ENCODE measurements at places on chromosomes 13 and 19.
A peak's percentile ranks its signal among the peaks of the same experiment; 100 is the strongest.

DNA sequence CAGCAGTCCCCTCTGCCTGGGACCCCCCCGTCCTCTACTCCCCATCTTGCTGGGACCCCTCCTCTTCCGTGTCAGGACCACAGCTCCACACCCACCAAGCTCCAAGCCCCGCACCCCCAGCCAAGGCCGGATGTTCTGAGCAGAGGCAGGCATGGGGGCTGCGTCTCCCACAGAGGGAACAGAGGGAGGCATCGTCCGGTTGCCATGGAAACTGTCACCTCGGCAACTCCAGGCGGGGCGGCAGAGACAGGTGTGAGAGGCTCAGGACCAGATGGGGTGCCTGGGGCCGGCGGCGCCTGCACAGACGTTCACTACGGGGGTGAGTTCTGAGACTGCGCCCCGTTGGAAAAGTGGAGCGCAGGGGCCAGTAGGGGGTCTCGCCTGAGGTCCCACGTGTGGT is 5.4 kb downstream of the RNU6-9 start:
- DNase-seq, result no peak

DNA sequence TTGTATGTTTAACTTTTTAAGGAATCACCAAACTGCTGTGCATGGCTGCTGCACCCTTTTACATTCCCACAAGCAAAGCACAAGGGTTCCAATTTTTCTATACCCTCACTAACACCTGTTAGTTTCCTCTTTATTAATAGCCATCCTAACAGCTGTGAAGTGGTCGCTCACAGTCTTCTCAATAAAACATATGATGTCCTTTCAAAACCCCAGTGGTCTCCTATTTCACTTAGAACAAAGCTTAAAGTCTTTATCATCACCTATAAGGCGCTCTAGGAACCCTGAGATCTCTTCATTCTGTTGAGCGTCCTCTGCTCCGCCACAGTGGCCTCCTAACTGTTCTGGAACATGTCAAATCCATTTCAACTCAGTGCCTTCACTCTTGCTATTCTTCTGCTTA is 400.5 kb downstream of the KLF12 start:
- DNase-seq, result no peak

DNA sequence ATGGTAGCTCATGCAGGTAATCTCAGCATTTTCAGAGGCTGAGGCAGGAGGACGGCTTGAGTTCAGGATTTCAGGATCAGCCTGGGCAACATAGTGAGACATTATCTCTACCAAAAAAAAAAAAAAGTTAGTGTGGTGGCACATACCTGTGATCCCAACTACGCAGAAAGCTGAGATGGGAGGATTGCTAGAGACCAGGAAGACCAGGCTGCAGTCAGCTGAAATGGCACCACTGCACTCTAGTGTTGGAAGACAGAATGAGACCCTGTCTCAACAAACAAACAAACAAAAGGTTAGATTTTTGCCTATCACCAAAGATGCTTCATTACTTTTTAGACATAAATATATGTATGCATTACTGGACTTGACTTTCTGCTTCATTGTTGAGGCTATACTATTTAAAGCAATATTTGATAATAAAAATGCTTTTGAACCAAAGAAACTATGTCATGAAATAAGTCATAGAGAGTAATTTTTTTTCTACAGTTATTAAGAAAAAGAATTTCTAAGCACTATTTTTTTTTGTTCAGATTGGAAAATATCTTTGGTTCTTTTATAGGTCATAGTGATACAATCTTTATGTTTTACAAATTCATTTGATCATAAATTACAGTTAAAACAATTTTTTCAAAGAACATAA is 1180.1 kb upstream of the ATXN8OS start:
- no peak for DNase-seq

GRCh38 chr19:34722353-34722752 is 11.7 kb upstream of the ZNF181 start:
- DNase-seq, result no peak

- DNase-seq, result no peak
These were observed 4.2 kb upstream of the AP1M1 start for GRCh38 chr19:16193466-16193865.

- DNase-seq, result no peak
These were observed 19.8 kb downstream of the WDR87 start for GRCh38 chr19:37886571-37886970.

DNA sequence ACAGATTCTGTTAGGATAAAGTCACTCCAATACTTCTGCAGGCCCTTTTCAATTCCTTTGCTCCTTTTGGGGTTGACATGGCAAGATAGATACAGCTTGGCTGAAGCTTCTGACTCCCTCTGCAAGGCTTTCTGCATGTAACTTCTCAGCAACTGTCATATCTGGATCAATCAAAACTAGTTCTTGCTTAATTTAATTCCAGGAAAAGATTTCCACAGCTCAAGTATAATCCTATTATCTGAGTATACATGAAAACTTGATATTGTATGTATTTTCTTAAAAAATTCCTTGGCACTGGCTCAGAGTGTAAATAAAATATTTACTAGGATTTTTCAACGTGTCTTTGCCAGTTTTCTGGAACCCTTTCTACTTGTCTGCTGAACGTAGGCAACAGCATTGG is 109.6 kb downstream of the STARD13 start:
- no peak for DNase-seq

GRCh38 chr19:31274251-31275067 is 74.8 kb downstream of the TSHZ3 start:
- DNase-seq, result no peak

DNA sequence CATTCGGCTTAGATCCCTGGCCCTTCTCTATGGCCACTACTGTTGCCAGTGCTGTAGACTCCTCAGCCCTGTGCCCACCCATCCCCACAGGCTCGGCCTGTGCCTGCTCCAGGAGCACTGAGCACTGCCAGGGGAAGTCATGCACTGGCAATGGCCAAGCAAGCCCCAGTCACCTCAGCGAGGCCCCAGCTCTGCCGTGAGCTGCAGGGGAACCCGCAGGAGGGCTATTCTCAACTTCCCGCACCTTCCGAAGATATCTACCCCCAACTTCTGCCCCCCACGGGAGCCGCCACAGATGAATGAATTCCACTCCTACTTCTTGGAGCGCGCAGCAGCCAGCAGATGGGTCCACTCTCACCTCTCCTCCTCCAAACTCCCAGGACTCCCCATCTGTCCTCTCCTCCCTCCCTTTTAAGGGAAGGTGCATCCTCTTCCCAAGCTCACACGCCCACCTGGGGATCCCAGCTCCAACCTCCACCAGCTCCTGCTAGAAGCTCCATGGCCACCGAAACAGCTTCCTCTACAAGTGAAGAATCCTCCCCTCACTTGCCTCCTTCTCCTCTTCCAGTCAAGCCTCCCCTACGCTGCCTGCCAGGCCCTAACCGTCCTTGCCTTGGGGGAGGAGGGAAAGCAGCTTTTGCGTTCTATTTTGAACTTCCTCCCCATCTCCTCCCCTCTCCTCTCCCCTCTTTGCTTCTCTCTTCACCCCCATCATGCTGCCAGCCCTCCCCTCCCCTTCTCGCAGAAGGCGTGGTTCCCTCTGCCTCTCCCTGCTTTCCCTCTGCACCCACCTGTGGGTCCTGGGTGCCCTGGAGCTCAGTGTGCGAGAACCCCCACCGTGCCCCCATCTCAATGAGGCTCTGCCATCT is 52.2 kb downstream of the PEPD start:
- no peak for DNase-seq

DNA sequence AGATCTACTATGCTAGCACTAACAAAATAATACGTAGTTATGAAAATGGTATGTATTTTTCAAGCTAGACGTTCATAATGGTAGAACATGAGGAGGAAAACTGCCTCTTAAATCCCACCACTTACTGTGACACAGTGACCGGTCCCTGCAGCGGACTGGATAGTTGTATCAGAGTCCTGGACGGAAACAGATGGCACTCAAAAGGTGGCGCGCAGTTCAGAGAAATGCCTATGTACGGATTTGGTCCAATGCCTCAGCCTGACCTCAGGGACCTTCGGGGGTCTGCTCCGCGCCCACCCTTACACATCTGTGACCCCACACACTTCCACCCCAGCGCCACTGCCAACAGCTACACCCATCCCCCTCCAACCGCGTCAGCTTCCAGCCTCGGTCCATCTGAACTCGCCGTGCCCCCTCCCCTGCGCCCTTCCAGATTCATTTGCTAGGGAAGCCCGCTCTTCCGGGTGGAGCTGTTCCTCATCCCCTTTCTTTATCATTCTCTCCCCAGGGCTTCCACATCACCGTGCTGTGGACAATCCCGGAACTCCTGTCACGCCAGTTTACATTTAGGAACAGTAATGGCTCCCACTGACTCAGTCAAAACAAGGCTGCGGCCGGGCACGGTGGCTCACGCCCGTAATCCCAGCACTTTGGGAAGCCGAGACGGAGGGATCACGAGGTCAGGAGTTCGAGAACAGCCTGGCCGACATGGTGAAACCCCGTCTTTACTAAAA is 792 bp upstream of the LENG8 start:
- DNase-seq, result peak; percentile 14

DNA sequence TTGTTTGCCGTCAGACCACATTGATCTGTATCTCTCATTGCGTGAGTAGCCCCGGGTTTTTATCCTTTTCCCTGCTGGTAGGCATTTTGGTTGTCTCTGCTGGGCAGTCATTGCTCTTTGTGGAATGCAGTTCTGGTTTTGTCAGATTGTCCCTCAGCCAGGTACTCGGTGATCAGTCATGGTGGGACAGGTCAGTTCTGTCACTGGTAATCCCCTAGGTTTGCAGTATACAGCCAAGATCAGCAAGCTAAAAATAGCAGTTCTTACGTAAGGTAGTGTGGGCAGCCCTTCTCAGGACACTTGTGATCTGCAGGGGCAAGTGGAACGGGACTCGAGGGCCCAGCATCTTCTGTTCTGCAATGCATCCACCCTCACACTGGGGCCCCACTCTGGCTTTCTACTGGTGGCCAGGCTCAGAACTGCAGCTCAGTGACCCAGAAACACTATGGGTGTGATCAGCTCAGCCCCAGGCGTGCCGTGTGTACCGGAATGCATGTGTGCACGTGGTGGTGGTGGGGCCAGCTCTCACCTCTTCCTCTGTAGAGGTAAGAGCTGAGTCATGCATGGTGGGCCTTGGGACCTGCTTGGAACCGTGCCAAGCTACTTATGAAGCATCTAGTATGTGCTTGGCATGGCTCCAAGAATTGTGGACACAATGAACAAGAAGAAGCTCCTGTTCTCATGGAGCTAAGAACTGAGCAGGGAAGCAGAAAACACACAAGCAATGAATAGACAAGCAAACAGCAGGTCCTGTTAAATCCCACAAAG is 6.3 kb downstream of the PLEKHF1 start:
- DNase-seq, result peak; percentile 85

DNA sequence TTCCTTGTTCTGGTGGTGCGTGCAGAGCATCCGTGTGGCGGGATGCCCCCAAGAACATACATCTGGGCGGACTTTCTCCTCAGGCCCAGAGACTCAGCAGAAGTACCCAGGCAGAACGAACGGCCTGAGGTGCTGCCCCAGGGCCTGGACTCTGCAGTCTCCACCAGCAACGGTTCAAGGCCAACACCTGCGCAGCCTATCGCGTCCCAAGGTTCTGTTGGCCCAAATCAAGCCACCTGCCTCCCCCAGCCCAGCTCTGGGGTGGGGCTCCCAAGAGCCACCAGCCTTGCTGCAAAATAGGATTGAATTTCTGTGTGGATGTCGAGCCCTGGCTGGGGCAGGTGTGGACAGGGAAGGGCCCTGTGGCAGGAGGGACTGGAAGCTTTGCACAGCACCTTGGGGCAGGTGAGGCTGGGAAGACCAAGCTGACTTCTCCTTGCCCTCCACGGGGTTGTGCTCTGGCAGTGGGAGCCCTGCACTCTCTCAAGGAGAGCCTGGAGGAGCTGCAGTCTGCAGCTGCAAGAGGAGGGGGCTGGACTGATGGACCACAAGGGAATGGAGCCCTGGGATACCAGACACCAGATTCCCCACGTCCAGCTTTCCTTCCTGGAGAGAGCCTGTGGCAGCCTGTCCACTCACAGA is 146.9 kb downstream of the ZNF536 start:
- DNase-seq, result no peak

- no peak for DNase-seq
These were observed 703.8 kb downstream of the DIAPH3 start for GRCh38 chr13:59459972-59460371.

GRCh38 chr13:90105276-90105675 is 1242.2 kb upstream of the MIR17HG start:
- DNase-seq, result no peak

GRCh38 chr13:27130979-27131623 is 40.5 kb downstream of the USP12 start:
- DNase-seq, result peak; percentile 60

DNA sequence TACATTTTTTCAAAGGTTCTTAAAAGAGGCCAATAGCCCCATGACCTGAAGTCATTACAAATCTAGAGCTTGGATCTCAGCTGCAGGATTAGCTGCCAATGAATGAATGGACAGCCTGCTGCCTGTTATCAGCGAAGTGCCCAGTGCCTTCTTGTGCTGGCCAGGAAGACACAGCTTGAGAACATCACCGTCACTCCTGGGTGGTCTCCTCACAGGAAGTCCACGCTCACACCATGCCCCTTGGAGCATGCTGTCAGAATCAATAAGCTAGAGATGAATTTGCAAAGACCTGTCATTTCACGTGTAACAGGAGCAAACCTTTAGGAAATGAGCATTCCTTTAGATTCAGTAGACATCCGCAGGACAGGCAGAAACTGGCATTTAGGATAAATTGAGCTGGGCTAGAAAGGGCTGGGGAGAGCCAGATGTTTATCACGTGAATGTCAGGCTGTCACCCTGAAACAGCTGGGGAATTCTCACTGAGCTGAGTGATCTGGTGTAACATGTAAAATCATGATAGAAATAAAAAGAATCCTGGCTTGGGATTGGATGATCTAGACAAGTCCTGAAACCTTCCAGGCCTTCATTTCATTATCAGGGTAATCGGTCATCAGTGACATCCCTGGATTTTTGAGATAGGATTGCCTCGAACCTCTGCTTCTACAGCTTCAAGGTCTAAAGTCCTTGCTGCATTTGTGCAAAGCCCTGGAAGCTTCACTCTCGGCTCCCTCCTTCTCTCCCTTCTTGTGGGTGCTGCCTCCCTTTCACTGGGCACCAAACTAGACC is 49.9 kb upstream of the MEDAG start:
- DNase-seq, result no peak

DNA sequence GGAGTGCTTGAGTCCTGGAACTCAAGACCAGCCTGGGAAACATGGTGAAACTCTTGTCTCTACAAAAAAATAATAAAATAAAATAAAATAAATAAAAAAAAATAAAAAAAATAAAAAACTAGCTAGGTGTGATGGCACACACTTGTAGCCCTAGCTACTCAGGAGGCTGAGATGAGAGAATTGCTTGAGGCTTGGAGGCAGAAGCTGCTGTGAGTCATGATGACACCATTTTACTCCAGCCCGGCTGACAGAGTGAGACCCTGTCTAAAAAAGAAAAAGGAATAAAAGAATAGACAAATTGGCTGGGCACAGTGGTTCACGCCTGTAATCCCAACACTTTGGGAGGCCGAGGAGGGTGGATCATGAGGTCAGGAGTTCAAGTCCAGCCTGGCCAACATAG is 1168.9 kb downstream of the SLITRK5 start:
- DNase-seq, result no peak

DNA sequence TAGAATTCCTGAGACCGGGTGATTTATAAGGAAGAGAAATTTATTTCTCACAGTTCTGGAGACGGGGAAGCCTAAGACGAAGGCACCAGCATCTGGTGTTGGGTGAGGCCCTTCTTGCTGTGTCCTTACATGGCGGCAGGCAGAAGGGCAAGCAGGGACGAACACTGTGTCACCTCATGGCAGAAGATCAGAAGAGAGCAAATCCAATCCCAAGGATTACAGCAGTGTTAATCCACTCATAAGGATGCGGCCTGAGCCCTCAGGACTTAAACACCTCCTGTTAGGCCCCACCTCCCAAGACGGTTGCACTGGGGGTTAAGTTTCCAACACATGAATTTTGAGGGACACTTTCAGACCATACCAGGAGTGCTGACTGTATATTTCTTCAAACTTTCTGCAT is 6.7 kb upstream of the FBL start:
- DNase-seq, result no peak

- no peak for DNase-seq
These were observed 160.2 kb downstream of the SLC7A1 start for GRCh38 chr13:29435125-29435911.
